ENCODE measurements at places on chromosomes 3 and 15.
A peak's percentile ranks its signal among the peaks of the same experiment; 100 is the strongest.

DNA sequence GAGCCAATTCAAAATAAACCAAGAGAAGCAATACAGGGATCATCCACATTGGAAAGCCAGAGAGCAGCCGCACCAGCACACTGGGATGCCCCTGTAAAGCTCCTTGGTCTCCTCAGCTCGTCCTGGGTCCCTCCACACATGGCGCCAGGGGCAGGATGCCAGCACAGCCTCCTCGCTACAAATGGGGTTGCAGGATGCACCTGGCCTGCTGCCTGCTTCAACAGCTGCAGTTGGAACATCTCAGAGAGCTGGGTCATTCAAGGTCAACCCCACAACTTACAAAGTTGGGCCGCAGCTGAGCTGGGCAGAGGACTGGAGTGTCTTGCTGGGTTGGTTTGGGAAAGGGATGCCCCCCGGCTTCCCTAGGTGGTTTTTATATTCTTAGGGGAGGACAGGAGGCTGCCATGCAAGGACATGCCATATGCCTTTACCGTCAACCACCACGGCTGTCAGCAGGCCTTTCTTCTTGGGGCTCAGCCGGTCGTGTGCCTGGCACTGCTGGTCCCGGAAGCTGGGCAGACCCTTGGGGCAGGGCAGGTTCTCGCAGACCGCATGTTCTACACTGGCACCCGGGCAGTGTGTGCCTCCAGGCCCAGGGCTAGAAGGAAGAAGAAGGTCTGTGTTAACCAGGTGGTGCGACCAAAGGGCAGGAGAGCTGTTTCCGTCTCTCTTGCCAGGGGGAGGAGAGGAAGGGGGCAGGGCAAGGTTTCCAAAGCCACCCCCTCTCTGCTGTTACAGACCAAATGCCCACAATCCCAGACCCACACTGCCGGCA lies 225.2 kb downstream of the ADAMTS17 start:
- no peak for DNase-seq

- peak; percentile 66 for DNase-seq
Observed at GRCh38 chr15:72117486-72118016, 399 bp downstream of the MYO9A start.

DNA sequence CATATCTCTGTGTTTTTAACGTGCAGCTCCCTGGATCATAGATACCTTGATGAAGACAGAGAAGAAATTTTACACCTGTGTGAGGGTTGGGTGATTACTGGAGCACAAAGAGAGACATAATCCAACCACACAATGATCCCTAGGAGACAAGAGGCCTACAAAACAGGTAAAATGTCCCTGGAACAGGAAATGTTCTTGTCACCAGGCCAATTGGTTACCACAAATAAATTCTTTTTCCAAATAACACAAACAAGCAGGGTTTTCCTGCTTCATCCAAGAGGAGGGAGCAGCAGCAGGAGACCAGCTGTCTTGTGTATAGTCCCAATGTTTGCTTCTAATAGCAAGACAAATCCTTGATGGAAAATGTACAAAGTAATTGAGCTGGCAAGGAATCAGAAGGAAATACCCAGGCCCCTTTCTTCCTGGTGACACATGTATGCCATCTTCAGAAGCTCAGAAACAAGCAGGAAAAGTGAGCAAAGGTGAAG lies 1.4 kb downstream of the MGLL start:
- DNase-seq: no peak

GRCh38 chr3:54970895-54971294 lies 43.0 kb upstream of the LRTM1 start:
- DNase-seq: no peak

GRCh38 chr3:152287898-152288576 lies 19.3 kb downstream of the MBNL1 start:
- DNase-seq: no peak

- DNase-seq: no peak
Observed at GRCh38 chr15:85749261-85750151, 45.2 kb downstream of the KLHL25 start.

- no peak for DNase-seq
Observed at GRCh38 chr3:108877901-108878300, 55.3 kb downstream of the TRAT1 start.

GRCh38 chr3:10397879-10398278 lies 77.0 kb upstream of the SEC13 start:
- DNase-seq: no peak

- DNase-seq: no peak
Observed at GRCh38 chr3:8538913-8539312, 37.3 kb downstream of the LMCD1 start.

DNA sequence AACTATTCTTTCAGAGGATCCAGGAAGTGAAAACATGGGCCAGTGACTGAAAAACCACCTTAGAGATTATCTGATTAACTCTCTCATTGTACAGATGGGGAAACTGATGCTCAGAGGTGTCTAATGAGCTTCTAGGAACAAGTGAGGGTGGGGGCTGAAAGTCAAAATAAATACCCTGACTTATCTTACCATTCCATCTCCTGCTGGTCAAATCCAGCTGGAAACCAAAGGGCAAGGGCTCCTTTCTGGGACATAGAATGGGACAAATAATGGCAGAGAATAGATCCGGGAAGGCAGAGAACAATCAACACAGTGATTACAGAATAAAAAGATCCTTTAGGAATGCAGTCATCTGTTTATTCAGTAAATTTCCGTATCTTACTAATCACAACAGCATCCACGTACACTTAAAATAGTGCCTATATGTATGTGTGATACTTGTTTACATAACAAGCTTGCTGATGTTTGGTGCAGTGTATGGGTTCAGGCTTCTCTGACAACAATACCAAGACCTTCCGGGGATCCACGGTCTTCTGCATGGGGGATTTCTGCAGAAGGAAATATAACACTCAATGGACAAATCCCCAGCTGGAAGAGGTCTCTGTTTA lies 173.2 kb downstream of the THSD4 start:
- no peak for DNase-seq

DNA sequence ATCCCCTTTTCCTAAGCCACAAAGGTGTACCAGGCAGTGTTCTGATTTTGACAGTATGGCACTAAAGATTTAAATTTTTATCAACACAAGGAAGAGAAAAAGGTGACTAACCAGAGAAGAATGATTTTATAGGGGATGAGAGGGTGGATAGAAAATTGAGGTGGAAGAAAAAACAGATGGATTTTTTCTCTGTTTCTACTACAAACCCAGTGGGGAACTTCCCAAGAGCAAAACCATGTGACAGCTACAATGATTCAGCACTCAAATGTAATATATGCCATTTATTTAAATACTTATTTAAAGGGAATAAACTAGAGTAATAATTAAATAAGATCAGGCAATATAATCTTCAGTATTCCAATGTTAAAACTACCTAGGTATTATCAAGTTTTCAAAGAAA lies 11.1 kb downstream of the DCUN1D1 start:
- no peak for DNase-seq

DNA sequence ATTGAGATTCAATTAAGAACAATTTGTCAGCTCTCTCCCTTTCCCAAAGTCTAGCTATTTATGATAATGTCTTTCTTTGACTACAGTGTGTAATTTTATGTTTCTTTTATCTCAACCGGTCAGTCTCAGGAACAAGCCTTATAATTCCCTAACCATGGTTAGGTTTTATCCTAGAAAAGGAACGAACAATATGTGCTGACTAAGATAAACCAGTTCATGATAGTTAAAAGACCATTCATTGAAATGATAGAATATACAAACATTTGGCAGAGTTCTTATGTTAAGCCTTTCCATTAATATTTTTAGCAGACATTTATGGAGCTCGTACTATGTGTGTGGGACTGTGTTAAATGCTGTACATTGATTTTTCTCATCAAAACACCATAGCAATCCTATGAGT lies 106.3 kb downstream of the SYNPR start:
- DNase-seq: no peak

GRCh38 chr3:171688593-171688992 lies 121.7 kb downstream of the PLD1 start:
- no peak for DNase-seq

GRCh38 chr15:93066224-93066681 lies 22.8 kb downstream of the RGMA start:
- no peak for DNase-seq

DNA sequence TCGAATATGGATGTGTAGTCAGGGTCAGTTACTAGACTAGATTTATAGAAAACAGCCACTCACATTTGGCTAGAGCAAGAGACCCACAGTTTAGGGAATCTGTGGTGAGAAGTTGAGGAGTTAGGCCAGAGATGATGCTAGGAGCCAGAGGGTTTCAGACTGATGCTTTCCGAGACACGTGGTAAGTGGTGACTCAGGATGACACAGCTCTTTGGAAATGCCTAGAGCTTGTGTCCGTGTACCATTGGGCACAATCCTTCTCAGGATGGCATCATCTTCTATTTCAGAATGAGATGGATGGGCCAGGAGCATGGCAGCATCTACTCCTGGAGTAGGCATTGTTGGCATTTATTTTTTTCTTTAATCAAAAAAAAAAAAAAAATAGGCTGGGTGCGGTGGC lies 28.5 kb downstream of the PTPRG start:
- DNase-seq: no peak

DNA sequence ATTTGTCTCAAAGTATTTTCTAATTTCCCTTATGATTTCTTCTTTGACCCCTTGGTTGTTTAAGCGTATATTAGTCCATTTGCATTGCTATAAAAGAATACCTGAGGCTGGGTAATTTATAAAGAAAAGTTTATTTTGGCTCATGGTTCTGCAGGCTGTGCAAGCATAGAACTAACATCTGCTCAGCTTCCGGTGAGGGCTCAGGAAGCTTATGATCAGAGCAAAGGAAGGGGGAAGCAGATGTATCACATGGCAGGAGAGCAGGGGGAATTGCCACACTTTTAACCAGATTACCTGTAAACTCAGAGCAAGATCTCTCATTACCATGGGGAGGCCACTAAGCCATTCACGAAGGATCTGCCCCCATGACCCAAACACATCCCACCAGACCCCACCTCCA lies 148.2 kb downstream of the PDE8A start:
- no peak for DNase-seq

DNA sequence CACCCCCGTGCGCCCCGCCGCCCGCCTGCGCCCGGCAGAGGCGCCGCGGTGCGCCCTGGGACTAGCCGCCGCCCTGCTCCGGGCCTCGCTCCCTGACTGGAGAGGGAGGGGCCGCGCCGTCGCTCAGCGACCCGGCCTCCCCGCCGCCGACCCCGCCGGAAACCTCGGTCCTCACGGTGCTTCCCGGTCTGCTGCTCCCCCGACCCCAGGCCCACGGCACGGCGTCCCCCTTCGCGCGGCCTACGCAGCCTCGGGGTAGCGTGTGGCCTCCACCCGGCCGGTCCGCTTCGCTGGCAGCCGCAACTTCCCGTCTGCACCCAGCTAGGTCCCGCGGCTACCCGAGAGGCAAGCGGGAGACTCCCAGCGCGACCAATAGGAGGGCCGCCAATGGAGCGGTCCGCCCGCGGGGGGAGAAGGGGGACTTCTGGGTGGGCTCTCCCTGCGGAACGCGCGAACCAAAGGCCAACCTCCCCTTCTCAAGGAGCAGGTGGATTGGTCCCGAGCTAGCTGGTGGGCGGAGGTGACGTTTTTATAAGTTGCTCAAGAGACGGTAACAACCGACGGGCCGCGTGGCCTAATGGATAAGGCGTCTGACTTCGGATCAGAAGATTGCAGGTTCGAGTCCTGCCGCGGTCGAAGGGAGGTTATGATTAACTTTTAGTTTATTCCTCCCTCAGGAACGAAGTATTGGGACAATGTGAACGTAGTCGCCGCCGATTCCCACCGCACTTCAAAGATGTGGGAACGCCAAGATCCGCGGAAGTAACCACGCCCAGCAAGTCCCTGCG lies at the start of gene POLG:
Gene POLG, minus strand, starts transcription at position 315 of the 788 bp plus-strand sequence. CDS start 1,070 bp downstream, outside the sequence.
- DNase-seq: peak; percentile 98

DNA sequence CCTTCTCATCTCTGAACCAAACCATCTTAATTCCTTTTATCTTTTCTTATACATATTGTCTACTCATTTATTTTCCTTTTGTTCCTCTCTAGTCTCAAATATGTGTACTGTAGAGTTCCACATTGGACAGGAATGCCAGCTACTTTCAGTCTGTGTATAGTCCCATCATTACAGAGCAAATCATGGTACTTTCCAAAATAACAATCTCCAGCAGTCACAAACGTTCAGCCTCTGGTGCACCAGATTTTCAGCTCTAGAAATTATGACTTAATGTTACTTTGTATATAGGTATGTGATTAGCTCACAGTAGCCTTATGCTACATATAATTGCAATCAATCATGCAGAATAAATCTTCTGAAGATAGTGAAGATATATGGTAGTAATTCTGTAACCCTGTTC lies 32.5 kb upstream of the TM4SF4 start:
- no peak for DNase-seq

- DNase-seq: no peak
Observed at GRCh38 chr3:50264964-50265485, 3.9 kb upstream of the SEMA3B start.

DNA sequence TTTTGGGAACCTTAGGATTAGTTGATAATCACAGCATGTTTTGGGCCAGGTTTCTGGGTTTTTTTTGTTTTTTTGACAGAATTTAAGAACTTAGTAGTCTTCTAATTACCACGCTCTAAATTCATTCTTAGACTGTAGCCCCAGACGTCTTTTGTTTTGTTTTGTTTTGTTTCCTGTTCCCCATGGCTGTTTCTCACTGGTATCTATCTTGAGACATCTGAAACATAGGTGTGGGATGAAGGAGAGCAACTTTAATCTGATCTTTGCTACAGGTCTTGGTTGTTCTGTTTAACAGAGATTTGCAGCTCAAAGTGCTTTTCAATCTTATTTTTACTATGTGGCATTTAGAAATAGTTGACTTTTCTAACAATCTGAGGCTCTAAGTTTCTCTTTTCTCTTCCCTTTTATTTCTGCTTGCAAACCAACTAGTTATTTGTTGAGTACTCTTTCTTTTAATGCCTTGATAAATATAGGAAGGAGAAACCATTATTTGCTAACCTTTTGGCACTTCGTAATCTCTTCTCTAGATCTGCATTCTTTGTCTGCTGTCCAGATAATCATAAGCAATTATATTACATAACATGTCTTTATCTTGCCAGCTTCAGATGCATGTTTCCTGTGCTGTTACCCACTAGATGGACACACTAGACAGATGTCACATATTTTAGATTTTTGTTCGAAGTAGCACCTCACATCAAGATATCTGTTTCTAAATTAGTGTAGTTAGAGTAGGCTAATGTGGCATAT lies 40.9 kb downstream of the FBXL2 start:
- no peak for DNase-seq

GRCh38 chr15:24848050-24848449 lies 106.7 kb upstream of the SNRPN start:
- DNase-seq: no peak

- DNase-seq: no peak
Observed at GRCh38 chr15:60961541-60962485, 267.3 kb downstream of the RORA start.

DNA sequence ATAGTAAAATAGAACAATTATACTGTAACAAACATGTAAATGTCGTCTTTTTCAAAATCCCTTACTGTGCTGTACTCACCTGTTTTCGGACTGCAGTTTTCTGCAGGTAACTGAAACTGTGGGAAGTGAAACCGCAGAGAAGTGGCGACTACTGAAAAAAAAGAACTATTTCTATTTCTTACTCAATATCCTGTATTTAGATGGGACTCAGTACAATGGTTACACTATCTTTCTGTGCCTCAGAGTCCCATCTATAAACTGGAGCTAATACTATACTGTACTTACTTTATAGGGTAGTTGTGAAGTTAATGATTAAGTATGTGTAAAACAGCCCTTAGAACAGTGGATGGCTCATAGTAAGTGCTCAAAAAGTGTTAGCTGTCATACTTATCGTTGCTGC lies 14.3 kb upstream of the P2RY12 start:
- DNase-seq: no peak
